GM23248 (cell line): ENCODE measurements at places on chromosomes 7 and 10. TPM values are rescaled to one million over a fixed set of nuclear protein-coding genes. Genes with fewer than 3 reads are reported as not detected.

LIPK gene
- total RNA-seq, result not detected in 2 replicates

COPS6 gene
- 59.1 and 79.1 TPM in 2 replicates for total RNA-seq

RTKN2 gene
- total RNA-seq, result under 0.01 and 0.11 TPM in 2 replicates

SLC16A12 gene
- not detected in 2 replicates for total RNA-seq

GDF2 gene
- not detected in 2 replicates for total RNA-seq

APBB1IP gene
- 7.3 and 9.4 TPM in 2 replicates for total RNA-seq

NAT16 gene
- not detected in 2 replicates for total RNA-seq
